ENCODE measurements at places on chromosomes 16 and 17.
A peak's percentile ranks its signal among the peaks of the same experiment; 100 is the strongest.

DNA sequence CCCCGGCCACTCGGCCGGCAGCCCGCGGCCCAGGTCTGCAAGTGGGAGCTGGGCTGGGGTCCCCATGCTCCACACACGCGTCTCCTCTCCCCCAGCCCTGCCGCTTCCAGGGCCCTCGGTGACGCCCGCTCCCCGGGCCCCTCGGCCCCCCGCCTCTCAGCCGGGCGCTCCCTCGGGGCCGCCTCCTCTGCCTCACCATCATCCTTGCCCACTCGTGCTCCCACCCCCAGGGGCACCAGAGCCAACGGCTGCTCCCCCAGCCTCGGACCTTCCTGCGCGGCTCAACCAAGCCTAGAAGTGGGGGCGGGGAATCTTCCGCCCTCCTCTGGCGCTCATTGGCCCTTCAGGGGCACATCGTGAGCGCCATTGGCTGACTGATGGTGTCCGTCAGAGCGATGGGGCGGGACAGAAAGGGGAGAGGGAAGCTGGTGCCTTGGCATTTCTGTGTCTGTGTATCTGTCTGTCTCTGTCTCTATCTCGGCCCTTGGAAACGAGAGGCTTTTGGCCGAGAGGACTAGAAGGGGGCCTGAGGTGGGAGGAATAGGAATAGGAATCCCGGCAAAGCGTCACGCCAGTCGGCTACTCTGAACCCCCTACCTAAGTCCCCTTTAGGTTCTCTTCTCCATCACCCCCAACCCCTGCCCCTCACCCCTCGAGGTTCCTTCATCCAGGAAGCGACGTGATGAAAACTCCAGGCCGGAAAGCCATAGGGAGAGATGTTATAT lies 88.9 kb downstream of the CDC27 start:
- DNase-seq = peak; percentile 93

GRCh38 chr17:49388290-49388640 lies 26.2 kb upstream of the ZNF652 start:
- DNase-seq = no peak

- no peak for DNase-seq
These were observed 8.5 kb upstream of the P2RX1 start for GRCh38 chr17:3924512-3925350.

GRCh38 chr16:2003827-2004641 lies 5.6 kb downstream of the ZNF598 start:
- DNase-seq = peak; percentile 97

DNA sequence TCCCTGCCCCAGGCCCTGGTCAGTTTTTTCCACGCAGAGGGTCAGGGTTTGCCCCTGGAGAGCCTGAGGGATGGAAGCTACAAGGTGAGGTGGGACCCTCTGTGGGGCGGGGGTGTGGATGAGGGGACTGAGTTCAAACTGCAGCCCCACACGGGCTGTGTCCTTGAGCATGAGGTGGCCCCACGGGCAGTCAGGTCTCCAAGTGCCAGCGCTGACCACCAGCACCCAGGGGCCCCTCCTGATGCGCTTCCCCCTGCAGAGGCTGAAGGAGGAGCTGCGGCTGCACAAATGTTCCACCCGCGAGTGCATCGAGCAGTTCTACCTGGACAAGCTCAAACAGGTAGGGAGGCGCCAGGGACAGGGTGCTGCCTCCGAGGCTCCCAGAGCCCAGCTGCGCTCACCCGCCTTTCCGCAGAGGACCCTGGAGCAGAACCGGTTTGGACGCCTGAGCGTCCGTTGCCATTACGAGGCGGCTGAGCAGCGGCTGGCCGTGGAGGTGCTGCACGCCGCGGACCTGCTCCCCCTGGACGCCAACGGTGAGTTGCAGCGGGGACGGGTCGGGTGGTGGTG lies 4.3 kb downstream of the TSR3 start:
- no peak for DNase-seq

- DNase-seq = no peak
These were observed 7.8 kb downstream of the CSF3 start for GRCh38 chr17:40022961-40023541.

GRCh38 chr16:58563775-58564174 lies 48.5 kb downstream of the SETD6 start:
- DNase-seq = no peak

- no peak for DNase-seq
These were observed 23.1 kb upstream of the DOK4 start for GRCh38 chr16:57509231-57509923.

GRCh38 chr17:74059479-74060240 lies 143.8 kb upstream of the RPL38 start:
- peak; percentile 88 for DNase-seq

DNA sequence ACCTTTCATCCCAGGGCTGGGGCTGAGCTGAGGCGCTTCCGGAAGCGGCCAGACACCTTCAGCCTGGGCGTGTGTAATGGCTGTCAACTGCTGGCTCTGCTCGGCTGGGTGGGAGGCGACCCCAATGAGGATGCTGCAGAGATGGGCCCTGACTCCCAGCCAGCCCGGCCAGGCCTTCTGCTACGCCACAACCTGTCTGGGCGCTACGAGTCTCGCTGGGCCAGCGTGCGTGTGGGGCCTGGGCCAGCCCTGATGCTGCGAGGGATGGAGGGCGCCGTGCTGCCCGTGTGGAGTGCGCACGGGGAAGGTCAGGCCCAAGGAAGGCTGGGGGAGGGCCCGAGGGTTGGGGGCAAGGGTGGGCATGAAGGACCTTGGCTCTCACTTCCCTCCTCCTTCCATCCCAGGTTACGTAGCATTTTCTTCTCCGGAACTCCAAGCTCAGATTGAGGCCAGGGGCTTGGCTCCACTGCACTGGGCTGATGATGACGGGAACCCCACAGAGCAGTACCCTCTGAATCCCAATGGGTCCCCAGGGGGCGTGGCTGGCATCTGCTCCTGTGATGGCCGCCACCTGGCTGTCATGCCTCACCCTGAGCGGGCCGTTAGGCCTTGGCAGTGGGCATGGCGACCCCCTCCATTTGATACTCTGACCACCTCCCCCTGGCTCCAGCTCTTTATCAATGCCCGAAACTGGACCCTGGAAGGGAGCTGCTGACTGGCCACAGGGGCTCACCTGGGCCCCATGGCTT lies 19.6 kb downstream of the PFAS start:
- DNase-seq = no peak

DNA sequence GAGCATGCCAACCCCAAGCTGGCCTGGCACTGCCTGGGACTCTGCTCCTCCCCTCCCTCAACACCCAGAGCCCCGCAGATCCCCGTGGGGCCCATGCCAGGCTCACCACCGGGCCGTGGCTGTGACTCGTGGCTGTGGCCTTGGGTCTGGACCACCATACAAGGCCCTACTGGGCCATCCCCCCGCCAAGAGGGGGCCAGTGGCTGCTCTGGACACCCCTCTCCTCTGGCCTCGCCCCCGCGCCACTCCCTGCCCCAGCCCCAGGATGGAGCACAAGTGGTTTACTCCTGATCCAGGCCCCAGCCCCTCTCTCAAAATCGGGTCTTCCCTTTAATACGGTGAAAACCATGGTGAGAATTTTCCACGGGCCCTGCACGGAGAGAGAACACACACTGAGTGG lies 3.0 kb downstream of the PABPN1L start:
- no peak for DNase-seq

GRCh38 chr17:78279360-78279990 lies 48.0 kb downstream of the TMEM235 start:
- DNase-seq = no peak

GRCh38 chr16:85172455-85173145 lies 60.3 kb upstream of the CIBAR2 start:
- DNase-seq = peak; percentile 12

GRCh38 chr16:85891033-85891775 lies 7.8 kb upstream of the IRF8 start:
- DNase-seq = no peak

DNA sequence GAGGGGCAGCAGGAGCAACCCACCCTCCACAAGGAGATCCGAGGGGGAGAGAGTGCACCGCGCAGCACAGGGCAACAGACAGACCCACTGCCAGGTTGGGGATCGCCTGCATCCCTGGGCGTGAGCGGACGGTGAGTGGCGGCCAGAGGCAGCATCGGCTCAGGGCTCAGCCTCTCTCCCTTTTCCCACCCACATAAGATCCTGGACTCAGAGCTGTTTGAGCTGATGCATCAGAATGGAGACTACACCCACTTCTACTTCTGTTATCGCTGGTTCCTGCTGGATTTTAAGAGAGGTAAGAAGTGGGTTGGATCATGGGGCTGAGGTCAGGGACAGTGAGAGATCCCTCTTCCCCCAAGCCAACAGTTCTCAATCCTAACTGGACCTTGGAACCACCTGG lies 23.2 kb downstream of the MNT start:
- DNase-seq = no peak
